ENCODE measurements at places on chromosomes 16 and 17. TPM values are rescaled to one million over a fixed set of nuclear protein-coding genes. Genes with fewer than 3 reads are reported as not detected.
A peak's percentile ranks its signal among the peaks of the same experiment; 100 is the strongest.

DNA sequence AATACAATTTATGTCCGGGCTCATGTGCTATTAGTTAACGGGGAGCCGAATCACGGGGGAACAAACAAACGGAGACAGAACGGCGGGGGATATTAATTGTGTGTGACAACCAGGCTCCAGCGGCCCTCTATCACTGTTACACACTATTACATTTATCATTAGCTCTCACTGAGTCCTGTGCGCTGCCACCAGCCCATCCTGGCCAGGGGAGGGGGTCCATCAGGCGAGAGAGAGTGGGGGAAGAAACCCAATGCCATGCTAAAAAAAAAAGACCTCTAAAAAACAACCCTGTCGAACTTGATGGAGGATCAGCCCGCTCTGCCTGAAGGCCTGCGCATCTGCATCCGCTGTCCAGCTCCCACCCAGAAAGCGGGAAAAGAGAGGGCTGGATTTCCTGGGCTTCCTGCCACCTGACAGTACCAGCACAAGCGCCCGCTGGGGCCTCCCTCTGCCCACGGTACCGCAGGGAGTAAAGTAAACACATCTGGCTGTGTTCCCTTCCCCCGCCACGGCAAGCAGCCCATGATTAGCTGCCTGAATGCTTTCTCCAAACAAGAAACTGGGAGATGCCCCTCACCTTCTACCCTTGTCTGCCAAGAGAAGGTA is 41.7 kb downstream of the PIPOX start:
- no peak overlapping the region for H3K27ac ChIP-seq
- H3K36me3 ChIP-seq: peaks cover 36% of the 10 kb centered on the region

CDH15 gene
- not detected for total RNA-seq

- H3K36me3 ChIP-seq: no peaks in the 10 kb centered on the region
- H3K4me3 ChIP-seq: no peak overlapping the region
These were observed 157.2 kb downstream of the TMEM132E start for GRCh38 chr17:34736611-34737010.

GRCh38 chr17:60248618-60249289 is 99.0 kb downstream of the CA4 start:
- H3K4me1 ChIP-seq: no peaks in the 10 kb centered on the region
- DNase-seq: no peak
- H3K27me3 ChIP-seq: no peaks in the 10 kb centered on the region
- H3K27ac ChIP-seq: no peak overlapping the region
- H3K36me3 ChIP-seq: peaks cover 11% of the 10 kb centered on the region

SCNN1B gene
- not detected for total RNA-seq

DNA sequence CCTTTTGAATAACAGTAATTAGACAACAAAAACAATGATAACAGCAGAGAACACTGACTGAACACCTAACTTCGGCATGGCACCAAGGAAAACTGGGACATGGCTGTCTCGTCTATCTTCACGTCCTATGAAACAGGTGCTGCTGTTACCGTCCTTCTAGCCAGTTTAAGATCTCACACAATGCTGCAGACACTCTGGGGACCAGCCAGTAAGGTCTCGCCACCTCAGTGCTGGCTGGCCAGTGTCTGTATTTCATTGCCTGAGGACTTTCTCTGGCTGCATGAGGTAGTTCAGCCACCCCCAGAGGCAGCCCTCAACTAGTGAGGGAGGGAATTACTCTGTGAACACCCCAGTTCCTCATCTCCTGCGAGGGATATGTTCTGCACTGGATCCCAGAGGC is 57.6 kb downstream of the AMFR start:
- no peaks in the 10 kb centered on the region for H3K27me3 ChIP-seq
- H3K4me1 ChIP-seq: peaks cover 13% of the 10 kb centered on the region
- H3K4me3 ChIP-seq: no peak overlapping the region
- peaks cover 9% of the 10 kb centered on the region for H3K36me3 ChIP-seq
- H3K27ac ChIP-seq: no peak overlapping the region

EARS2 gene
- total RNA-seq: 27.8 TPM

GRCh38 chr17:75340631-75341030 is 51.4 kb upstream of the SLC25A19 start:
- peak overlapping the region; percentile 64 for H3K27ac ChIP-seq
- DNase-seq: no peak

Data from activated T-helper 1 cell treated with anti-CD3 and anti-CD28 coated beads, Interleukin-12 subunit alpha, Interleukin-12 subunit beta, Interleukin-2, Interleukin-4 antibody, amounts not matched to agents 30 ng/mL and 10 ng/mL and 1 ng/mL, durations not matched to agents 14 hours and 24 hours and 36 hours (primary cell).